ENCODE measurements at places on chromosomes 2 and 18. TPM values are rescaled to one million over a fixed set of nuclear protein-coding genes. Genes with fewer than 3 reads are reported as not detected.

KLHL29 gene
- 4.9 TPM for total RNA-seq

CNRIP1 gene
- total RNA-seq = 39.8 TPM

CIB4 gene
- not detected for total RNA-seq

LDLRAD4 gene
- total RNA-seq = not detected

TGFA gene
- total RNA-seq = not detected

IL36B gene
- total RNA-seq = not detected

- H3K4me3 ChIP-seq = no peak overlapping the region
- no peaks in the 10 kb centered on the region for H3K4me1 ChIP-seq
- H3K27ac ChIP-seq = no peak overlapping the region
- H3K27me3 ChIP-seq = no peaks in the 10 kb centered on the region
- DNase-seq = no peak
Measured at GRCh38 chr2:7609556-7609955, 692.3 kb downstream of the RNF144A start.

GRCh38 chr18:69954719-69955480, 7.2 kb upstream of the CD226 start:
- H3K4me3 ChIP-seq = no peak overlapping the region
- H3K27ac ChIP-seq = no peak overlapping the region
- H3K27me3 ChIP-seq = no peaks in the 10 kb centered on the region
- no peaks in the 10 kb centered on the region for H3K36me3 ChIP-seq

- no peak for DNase-seq
- no peak overlapping the region for H3K27ac ChIP-seq
- peaks cover 17% of the 10 kb centered on the region for H3K4me1 ChIP-seq
- H3K4me3 ChIP-seq = no peak overlapping the region
- no peaks in the 10 kb centered on the region for H3K27me3 ChIP-seq
Measured at GRCh38 chr2:222711315-222711940, 40.0 kb downstream of the MOGAT1 start.

- no peaks in the 10 kb centered on the region for H3K36me3 ChIP-seq
- H3K27ac ChIP-seq = no peak overlapping the region
- DNase-seq = peak; percentile 34
- H3K4me3 ChIP-seq = no peak overlapping the region
- no peaks in the 10 kb centered on the region for H3K4me1 ChIP-seq
- H3K27me3 ChIP-seq = no peaks in the 10 kb centered on the region
Measured at GRCh38 chr2:11236335-11236734, 81.1 kb downstream of the SLC66A3 start.

GRCh38 chr2:58046335-58046584, 346 bp upstream of the VRK2 start:
- DNase-seq = no peak
- no peaks in the 10 kb centered on the region for H3K27me3 ChIP-seq
- no peaks in the 10 kb centered on the region for H3K36me3 ChIP-seq

- no peaks in the 10 kb centered on the region for H3K36me3 ChIP-seq
- H3K27me3 ChIP-seq = no peaks in the 10 kb centered on the region
- no peak overlapping the region for H3K4me3 ChIP-seq
- H3K27ac ChIP-seq = no peak overlapping the region
Measured at GRCh38 chr18:14089191-14089590, 43.0 kb downstream of the ZNF519 start.

DNA sequence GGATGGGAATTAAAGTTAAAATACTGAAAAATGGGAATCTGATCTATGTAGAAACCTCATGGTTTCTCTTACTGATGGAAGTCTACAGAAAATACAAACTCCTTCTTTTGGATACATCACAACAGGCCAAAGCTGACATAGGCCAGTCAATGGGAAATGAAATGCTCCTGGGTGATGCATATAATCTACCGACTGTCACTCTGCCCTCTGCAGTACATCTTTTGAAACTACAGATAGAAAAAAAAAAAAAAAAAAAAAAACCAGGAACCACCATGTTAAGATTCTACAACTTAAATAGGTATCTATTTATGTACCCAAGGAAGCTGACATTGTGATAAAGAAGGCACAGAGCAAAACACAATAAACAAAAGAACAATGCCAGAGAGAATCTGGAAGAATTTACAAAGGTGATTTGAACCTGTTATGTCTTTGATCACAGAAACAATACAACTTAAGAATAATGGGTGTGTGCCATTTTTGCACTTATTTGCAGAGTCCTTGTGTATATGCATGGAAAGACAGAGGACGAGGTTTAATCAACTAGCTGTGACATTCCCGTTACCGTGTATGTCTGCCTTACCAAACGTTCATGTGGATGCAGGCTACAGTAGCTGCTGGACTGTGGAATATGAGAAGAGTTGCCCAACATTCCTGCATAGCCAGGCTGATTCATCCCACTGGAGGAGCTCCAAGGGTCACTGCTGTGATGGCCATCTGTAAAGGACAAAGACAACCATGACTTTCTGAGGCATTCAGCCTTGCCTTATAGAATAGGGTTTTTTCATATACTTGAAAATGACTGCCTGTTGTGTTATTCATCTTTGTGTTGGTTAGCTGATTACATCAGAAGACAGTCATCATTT, 312.7 kb downstream of the TCF4 start:
- no peaks in the 10 kb centered on the region for H3K27me3 ChIP-seq
- DNase-seq = peak; percentile 89
- peaks cover 3% of the 10 kb centered on the region for H3K4me1 ChIP-seq
- H3K4me3 ChIP-seq = no peak overlapping the region
- H3K27ac ChIP-seq = no peak overlapping the region
- H3K36me3 ChIP-seq = peaks cover 2% of the 10 kb centered on the region

DNA sequence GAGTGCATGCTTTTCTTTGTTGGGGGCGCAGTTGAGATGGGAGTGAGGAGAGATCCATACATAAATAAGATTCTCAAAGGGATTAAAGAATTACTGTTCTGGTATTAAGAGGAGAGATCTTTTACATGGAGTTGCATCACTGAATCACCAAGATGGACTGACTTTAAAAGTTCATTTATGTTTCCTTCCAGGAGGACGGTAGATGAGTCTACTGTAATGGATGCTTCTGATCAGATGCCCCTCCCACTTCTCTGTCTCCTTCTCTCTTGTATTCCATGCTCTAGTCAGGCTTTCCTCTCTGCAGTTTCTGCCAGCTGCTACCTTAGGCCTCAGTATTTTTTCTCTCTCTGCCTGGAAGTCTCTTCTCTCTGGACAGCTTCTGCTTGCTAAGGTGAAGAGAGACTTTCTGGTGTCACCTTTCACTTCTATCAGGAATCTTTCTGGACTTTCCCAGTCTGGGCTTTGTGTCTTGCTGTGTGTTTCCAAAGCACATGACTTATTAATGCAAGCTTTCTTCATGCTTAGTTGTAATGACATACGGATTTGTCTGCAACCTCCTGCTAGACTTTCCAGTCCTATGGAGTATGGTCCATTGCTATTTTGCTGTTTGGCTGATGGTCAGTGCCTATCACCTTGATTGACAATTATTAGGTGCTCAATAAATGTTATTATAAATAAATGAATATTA, 23.6 kb downstream of the FAM171B start:
- no peaks in the 10 kb centered on the region for H3K27me3 ChIP-seq
- no peak overlapping the region for H3K4me3 ChIP-seq
- DNase-seq = peak; percentile 20
- H3K27ac ChIP-seq = no peak overlapping the region
- no peaks in the 10 kb centered on the region for H3K4me1 ChIP-seq

GRCh38 chr2:231955758-231956472, 5.6 kb upstream of the DIS3L2 start:
- no peak overlapping the region for H3K4me3 ChIP-seq
- no peaks in the 10 kb centered on the region for H3K4me1 ChIP-seq
- H3K36me3 ChIP-seq = no peaks in the 10 kb centered on the region
- H3K27ac ChIP-seq = no peak overlapping the region

DNA sequence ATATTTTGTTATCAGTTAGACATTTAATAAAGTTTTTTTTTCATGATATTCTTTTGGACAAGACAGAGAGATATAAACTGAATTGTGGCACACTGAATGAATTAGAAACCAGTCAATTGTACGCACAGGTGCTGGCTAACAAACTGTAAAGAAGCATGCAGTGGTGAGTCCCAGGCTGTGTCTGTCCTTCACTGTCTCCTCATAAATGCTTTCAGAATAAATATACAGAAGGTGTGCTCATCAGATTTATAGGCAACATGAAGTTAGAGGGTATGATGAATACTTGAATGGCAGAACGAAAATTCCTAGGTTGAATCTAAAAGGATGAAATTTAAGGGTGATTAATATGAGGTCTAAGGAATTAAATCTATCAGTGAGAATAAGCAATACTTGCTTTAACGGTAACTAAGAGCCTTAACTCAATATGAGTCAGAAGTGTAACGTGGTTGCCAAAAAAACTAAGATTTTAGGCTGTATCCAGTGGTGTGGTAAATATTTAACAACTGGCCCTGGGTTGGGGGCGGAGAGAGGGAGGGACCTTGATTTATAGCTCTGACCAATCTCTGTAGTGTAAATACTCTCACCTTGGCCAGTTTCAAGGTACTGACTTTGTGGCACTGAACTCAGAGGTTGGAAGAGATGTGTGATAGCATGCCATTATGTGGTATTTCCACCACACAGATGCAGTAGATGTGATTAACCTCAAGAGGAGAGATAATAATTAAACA, 41.9 kb upstream of the AAK1 start:
- no peak overlapping the region for H3K27ac ChIP-seq
- no peaks in the 10 kb centered on the region for H3K27me3 ChIP-seq
- peaks cover 8% of the 10 kb centered on the region for H3K4me1 ChIP-seq
- H3K4me3 ChIP-seq = no peak overlapping the region
- no peaks in the 10 kb centered on the region for H3K36me3 ChIP-seq
- peak; percentile 41 for DNase-seq

DNA sequence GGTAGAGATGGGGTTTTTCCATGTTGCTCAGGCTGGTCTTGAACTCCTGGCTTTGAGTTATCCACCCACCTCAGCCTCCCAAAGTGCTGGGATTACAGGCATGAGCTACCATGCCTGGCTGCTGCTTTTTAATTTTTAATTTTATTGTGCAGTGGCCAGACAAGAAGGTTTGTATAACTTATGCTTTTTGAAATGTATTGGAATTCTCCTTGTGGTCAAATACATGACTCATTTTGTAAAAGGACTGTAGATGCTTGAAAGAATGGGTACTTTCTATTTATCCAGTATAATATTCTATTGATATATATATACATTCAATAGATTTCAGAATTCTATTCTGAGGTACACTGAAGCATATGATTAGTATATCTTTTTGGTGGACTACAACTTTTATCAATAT, 82.6 kb upstream of the ST3GAL5 start:
- H3K27ac ChIP-seq = no peak overlapping the region
- peak; percentile 44 for DNase-seq
- no peaks in the 10 kb centered on the region for H3K4me1 ChIP-seq
- H3K36me3 ChIP-seq = no peaks in the 10 kb centered on the region
- H3K27me3 ChIP-seq = peaks cover 15% of the 10 kb centered on the region
- no peak overlapping the region for H3K4me3 ChIP-seq

GRCh38 chr2:2950403-2950952, 427.1 kb downstream of the EIPR1 start:
- no peak for DNase-seq
- no peaks in the 10 kb centered on the region for H3K4me1 ChIP-seq
- H3K36me3 ChIP-seq = no peaks in the 10 kb centered on the region
- H3K27me3 ChIP-seq = no peaks in the 10 kb centered on the region

DNA sequence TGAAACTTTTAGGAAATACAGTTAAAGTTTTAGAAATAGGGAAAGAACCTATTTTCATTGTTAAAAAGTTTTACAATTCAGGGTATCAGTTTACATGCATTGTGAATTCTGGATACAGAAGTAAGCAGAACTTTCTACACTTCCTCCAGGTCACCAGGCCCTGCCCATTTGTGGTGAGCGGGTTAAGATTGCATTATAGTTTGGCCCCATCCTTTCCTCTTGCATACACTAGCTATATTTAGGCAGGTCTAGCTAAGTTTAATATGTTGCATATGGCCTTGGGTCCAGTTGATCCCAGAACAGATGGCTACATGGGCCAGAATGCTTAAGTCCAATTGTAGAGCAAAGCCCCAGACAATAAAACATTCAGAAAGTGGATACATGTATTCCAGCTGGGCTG, 4.8 kb downstream of the VWA3B start:
- DNase-seq = no peak
- H3K27me3 ChIP-seq = no peaks in the 10 kb centered on the region
- peaks cover under 1% of the 10 kb centered on the region for H3K4me1 ChIP-seq

DNA sequence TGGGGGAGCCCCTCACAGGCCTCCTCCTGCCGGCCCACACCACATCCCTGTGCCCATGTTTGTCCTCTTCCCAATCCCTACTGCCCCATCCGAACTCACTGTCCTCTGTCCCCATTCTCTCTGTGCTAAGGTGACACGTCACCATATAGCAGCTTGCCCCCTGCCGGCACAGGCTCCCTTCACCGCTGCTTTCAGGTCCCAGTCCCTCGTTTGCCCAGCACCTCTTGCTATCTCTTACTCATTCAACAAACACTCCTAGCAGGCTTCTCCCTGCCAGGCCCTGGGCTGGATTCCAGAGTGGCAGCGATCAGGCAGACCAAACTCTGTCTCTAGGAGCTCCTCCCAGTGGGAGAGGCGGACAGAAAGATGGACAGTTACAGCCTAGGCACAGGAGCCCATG, 74.3 kb downstream of the TFCP2L1 start:
- DNase-seq = no peak
- H3K27me3 ChIP-seq = no peaks in the 10 kb centered on the region
- no peak overlapping the region for H3K4me3 ChIP-seq
- no peaks in the 10 kb centered on the region for H3K4me1 ChIP-seq
- H3K36me3 ChIP-seq = no peaks in the 10 kb centered on the region

DNA sequence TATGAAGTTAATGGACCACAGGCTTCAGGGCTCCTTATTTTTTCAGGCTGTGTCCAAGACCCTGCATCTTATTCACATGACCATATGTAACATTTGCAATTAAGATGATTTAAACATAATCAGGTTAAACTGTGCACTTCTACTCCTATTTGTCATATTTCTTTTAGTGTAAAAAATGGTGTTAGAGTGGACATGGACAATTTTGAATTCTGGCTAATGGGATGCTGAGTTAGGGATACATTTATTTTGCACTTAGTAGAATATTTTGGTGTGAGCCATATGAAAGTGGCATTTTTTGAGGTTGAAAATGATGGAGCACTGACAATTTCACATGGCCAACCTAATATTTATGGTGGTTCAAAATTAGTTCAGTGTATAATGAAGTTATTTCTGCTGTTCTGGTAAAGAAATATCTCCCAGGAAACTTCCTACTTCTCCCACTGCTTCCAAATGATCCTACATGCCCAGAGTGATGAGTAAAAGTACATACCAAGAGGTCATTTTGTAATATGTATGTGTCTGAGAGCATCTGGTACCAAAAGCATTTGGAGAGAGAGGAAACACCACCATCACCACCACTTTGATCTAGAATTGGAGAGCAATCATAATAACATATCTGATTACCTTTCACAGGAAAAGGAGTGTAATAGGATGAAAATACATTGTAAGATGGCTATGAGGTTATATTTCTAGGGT, 36.0 kb downstream of the GULP1 start:
- DNase-seq = no peak
- H3K4me1 ChIP-seq = peaks cover 6% of the 10 kb centered on the region
- H3K36me3 ChIP-seq = no peaks in the 10 kb centered on the region
- H3K4me3 ChIP-seq = no peak overlapping the region
- no peaks in the 10 kb centered on the region for H3K27me3 ChIP-seq

DNA sequence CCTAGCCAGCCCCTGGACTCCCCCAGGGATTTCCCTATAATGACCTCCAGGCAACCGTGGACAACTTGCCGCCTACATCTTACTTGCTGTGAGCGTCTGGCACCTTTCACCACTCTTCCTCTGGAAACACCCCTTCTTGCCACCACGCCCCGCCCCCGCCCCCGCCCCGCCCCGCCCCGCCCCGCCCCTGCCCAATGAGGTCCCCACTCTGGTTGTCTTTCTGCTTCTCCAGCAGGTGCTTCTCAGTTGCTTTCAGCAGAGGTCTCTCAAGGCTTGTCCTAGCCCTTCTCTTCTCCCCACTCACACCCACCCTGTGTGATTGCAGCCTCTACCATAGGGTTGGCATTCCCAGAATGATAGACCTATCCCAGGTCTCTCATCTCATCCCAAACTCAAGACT, 214.5 kb downstream of the EN1 start:
- no peak overlapping the region for H3K27ac ChIP-seq
- no peaks in the 10 kb centered on the region for H3K36me3 ChIP-seq
- no peaks in the 10 kb centered on the region for H3K4me1 ChIP-seq
- no peak for DNase-seq
- no peak overlapping the region for H3K4me3 ChIP-seq
